Kidney epithelial cell (primary cell): ENCODE measurements at places on chromosomes 3 and 15.

- no peak for DNase-seq
These were observed 57.6 kb downstream of the ATG7 start for GRCh38 chr3:11329777-11330176.

GRCh38 chr3:107488942-107489341 lies 33.8 kb upstream of the BBX start:
- DNase-seq: no peak

- DNase-seq: no peak
These were observed 405.6 kb downstream of the NTRK3 start for GRCh38 chr15:87850916-87851315.

DNA sequence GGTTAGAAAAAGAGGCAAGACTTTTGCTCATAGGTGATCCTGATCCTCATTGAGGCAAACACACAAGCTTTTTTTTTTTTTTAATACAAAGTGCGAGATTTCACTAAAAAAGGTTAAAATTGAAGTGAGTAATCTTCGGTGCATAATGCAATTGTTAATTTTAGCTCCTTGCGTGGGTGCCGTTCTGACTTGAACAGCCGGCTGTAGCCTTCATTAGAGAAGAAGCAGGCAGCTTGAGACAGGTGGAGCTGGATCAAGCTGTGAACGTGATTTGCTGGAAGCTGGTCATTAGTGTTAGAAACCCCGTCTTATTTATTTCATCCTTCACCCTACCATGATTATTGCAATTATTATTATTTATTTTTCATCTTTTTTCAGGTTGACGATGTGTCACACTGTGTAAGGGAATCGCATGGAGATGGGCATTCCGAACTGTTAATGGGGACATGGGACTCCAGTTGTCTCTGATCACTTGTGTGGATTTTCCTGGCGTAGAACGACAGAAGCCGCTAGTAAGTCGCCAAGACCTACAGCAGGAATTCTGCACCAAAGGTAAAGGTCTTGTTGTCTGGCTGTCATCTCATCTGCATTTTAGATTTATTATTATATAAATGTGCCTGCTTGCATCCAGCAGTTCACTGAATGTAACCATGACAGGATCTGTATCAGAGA lies 40.2 kb downstream of the ARPP21 start:
- no peak for DNase-seq

GRCh38 chr15:76163457-76164295 lies 103.9 kb downstream of the TMEM266 start:
- no peak for DNase-seq

- peak; percentile 16 for DNase-seq
These were observed 8.3 kb upstream of the EPHA3 start for GRCh38 chr3:89098964-89099585.
